Activated CD4-positive, alpha-beta T cell treated with anti-CD3 and anti-CD28 coated beads, Interleukin-2, amount 10 ng/mL, durations not matched to agents 7 days and 5 days (primary cell): ENCODE measurements at places on chromosomes 13 and 19. TPM values are rescaled to one million over a fixed set of nuclear protein-coding genes. Genes with fewer than 3 reads are reported as not detected.

- DNase-seq = peak; percentile 51
Measured at GRCh38 chr19:15379999-15380647, 536 bp upstream of the AKAP8 start.

DNA sequence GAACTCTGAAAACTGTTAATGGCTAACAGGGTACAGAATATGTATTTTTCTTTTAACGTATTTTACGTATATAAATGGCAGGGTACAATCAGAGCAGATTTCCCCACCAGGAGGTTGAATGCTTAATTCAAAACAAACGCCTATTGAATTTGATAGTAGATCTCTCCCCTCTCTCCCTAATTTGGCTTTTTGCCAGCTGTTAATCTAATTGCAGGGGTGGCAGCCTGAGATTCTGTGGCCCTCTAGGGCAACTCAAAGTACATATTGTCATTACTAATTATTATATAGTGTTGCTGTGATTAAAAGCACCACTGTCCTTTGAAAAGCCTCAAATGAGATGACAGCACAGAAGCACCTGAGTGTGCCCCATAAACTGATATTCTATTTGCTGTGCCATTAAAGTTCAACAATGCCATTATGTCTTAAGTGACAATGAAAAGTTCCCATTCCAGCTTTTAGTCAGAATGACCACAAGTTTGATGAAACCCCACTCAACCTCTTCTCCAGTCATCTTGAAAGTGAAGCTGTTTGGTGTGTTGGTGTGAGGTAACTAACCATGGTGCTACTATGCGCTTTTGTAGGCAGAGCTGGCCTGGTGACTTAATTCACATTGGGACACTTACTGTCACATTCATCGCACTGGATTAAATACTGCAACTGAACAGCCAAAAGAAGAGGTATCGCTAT is 351.4 kb downstream of the KCNRG start:
- DNase-seq = peak; percentile 49

DNA sequence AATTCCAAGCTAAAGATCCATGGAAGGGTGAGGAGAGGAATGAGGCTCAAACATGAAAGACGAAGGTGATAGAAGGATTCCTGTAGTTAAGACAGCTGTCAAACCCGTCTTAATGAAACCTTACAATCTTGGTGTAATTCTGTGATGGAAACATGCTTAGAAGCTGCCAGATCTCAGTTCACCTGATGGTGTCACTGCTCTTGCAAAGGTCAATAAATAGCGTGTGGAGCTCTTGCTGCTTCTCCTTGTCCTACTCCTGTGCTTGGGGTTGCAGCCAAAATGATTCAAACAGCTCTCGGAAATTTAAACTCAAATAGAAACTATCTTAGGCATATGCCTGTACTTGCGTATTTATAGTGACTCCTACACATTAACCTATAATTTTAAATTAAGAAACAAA is 1705.0 kb downstream of the OLFM4 start:
- no peak for DNase-seq

Gene OR7C1
- not detected for total RNA-seq

DNA sequence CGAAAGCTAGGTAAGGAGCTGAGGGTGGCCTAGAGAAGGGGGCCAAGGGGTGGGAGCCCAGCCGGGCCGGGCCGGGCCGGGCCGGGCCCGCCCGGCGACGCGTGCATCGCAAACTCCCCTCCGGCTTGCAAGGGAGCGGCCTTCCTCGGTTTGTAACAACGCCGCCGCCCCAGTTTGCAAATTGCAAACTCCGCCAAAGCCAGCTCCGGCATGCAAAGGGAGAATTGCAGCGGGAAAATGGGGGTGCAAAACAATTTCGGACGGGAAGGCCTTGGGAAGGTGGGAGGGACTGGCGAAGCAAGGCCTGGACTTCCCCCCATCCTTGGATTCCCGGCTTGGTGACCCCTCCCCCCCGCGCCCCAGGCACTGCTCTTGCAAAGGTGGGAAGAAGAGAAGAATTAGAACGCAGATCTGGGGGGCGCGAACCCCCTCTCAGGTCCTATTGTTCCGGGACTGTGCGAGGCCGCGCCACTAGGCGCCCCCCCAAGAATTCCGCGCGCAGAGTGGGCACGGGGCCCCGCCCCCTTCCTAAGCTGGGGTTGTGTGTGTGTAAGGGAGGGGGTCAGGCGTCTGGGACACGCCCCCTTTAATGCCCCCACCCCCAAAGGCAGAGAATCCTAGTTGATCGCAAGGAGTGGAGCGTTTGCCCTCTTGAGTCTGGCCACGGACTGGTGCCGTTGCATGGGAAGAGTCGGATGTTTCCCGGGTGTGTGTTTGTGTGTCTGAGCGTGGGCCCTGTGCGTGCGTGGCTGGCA is 926 bp downstream of the PRR12 start:
- peak; percentile 54 for DNase-seq

Gene ZNF665
- 5.0 TPM for total RNA-seq

- DNase-seq = no peak
Measured at GRCh38 chr13:76339649-76340048, 546.6 kb downstream of the KCTD12 start.

GRCh38 chr13:90719461-90719860 is 628.0 kb upstream of the MIR17HG start:
- DNase-seq = no peak

DNA sequence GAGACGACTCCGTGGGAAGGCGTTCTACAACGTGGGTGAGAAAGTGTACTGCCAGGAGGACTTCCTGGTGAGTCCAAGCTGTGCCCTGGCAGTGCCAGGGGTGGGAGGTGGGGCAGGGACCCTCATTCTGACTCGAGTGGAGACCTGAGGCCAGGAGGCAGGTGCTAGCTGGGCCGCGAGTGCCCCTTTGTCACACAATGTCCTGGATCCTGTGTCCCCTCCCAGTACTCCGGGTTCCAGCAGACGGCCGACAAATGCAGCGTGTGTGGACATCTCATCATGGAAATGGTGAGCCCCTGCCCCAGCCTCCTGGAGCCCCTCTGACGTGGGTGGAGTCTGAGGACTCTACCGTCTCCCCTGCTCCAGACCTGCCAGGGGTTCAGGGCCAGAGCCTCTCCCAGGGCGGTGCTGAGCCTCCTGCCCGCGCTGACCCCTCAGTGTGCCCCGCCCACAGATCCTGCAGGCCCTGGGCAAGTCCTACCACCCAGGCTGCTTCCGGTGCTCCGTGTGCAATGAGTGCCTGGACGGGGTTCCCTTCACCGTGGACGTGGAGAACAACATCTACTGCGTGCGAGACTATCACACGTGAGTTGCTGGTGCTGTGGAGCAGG is 11.6 kb downstream of the WTIP start:
- DNase-seq = no peak

DNA sequence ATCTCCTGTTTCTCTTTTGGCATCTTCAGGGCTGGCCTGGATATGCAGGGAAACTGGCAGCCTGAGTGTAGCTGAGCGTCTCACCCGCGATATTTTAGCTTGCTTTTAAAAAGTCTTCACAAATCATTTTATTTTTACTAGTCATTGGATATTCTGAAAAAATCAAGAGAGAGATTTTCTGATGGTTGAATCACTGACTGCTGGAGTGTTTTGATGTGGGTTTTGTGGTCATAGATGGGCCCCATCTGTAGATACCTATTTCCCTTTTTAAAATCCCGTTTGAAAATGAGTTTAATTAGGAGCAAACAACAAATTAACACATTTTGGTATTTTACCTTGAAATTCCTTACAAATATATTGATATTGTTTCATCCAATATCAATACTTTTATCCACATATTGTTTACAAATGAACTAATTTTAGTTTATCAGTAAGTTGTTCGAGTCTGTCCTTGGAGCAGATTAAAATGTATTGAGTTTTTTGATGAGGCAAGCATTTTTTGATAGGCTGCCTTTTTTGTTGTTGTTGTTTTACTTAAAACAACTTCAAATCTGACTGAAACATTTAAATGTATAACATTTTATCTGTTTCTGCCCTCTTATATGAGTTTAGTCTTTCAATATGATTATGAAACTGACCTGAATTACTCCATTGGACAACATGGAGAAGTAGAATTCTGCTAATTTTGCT is 21.5 kb upstream of the OXGR1 start:
- DNase-seq = no peak
